ENCODE measurements at places on chromosomes 7 and 10.
A peak's percentile ranks its signal among the peaks of the same experiment; 100 is the strongest.

GRCh38 chr10:16348891-16349290 lies 87.9 kb upstream of the PTER start:
- no peak for DNase-seq

DNA sequence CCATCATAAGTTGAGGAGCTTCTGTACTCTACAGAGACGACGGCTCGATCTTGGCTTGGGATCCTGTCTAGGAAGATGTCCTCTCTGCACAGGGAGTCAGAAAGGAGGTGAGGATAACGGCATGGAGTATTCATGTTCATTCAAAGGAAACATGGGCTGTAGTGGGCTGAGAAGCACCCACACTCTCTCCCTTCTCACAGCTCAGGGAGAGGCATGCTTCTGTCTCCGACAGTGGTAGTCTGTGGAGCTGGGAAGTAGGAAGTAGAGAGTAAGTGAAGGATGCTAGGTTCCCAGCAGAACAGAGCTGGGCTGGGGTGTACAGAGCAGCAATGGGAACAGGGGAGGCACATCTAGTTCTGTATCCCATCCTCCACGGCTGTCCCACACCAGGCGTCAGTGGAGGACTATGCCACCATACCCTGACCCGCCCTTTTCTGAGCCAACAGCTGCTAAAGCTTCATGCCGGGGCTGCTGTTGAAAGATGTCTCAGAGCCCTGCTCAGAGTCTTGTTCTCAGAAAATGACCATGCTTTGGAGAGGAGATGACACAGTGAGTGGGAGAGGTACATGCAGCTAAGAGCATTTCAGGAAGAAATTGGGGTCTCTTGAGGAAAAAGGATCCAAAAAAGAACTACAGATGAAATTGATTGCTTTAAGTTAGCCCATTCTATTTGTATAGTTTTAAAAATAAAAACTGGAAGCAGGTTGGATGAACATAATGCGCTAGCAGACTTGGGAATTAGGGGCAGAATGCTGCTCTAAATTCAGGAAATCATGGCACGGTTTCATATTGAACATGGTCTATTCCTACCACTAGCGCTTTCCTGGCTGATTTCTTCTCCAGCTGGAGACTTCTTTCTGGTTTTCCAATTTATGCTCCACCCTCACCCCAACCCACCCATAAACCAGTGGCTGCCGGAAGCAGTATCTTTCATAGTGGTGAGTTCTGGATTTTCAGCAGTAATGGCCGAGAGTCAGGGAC lies 138.6 kb downstream of the CHN2 start:
- DNase-seq, result no peak

DNA sequence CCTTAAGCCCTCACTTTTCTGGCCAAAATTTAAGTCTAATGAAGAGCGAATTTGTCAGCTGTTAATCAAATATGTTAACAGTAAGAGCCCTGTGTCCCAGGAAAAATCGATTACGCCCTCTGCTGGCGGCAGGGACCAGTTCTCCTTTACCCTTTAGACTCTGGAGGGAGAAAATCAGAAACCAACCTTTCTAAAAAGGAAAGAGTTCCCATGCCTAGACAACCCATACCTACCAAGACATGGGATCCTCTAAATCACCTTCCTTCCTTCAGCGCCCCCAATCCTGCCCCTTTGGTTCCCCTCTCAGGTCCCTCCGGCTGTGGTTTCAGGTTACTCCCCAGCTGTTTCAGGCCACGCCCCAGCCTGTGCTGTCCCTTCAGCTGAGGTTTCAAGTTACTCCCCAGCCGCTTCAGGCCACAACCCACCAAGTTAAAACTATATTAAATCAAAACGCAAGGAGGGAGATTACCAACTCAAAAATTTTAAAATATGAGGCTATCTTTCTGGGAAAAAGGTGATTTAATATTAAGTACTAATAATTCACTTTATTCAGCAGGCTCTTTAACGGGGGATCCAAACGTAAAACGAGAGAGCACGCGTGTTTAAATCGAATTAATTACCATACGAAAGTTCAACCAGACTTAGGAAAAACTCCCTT lies 1.4 kb upstream of the AKR1B15 start:
- peak; percentile 69 for DNase-seq

DNA sequence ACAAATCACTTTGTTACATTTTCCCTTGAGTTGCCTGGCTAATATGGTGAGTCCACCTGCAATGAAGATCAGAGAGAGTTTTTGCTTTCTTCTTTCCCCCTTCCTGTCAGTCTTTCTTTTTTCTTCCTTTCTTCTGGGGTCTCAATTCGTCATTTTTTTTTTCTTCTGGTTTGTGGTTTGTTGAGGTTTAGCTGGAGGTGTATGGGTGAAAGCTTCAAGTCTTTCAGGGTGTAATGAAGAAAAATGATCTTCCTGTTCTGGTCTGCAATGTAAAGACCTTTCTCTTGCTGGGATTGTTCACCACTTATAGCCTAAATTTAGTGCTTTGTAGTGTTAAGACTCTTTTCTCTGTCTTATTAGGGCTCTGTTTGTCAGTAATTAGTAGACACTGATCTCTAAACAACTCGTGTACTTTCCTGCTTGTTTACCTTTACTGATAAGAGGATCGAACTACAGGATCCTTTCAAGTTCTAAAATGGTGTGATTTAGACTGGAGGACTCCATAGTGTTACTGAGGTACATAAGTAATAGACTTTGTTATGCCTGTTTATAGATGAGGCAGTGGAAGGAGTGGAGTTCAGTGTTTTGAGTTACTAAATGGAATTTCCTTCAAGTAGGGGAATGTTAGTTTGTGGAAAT lies 129.1 kb downstream of the SUGCT start:
- no peak for DNase-seq

GRCh38 chr10:22550732-22551131 lies 163.6 kb downstream of the PIP4K2A start:
- DNase-seq, result peak; percentile 59

DNA sequence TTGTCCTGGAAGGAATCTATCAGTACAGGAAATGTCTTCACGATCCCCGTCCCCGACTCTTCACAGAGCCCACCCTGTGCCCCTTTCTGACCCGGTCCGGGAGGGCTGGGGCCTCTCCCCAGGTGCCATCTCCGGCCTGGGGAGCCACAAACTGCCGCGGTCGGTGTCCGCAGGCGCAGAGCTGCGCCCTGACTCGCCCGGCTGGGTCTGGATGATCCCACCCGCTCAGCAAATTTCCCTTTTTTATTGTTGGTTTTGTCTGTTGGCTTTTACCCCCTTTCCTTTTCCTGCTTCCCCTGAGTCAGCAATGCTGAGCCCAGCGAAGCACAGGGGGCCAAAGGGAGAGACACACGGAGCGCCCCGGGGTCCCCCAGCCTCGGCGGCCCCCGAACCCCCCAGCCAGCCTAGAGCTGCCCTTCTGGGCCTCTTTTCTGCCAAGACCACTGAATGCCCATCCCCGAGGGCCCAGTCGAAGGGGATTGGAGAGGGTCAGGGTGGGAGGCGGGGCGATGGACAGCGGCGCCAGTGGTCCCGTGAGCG lies 30.9 kb downstream of the LEP start:
- no peak for DNase-seq

GRCh38 chr7:126843336-126843735 lies 409.4 kb downstream of the GRM8 start:
- no peak for DNase-seq

- no peak for DNase-seq
Observed at GRCh38 chr10:64312876-64313275, 791.7 kb downstream of the REEP3 start.

DNA sequence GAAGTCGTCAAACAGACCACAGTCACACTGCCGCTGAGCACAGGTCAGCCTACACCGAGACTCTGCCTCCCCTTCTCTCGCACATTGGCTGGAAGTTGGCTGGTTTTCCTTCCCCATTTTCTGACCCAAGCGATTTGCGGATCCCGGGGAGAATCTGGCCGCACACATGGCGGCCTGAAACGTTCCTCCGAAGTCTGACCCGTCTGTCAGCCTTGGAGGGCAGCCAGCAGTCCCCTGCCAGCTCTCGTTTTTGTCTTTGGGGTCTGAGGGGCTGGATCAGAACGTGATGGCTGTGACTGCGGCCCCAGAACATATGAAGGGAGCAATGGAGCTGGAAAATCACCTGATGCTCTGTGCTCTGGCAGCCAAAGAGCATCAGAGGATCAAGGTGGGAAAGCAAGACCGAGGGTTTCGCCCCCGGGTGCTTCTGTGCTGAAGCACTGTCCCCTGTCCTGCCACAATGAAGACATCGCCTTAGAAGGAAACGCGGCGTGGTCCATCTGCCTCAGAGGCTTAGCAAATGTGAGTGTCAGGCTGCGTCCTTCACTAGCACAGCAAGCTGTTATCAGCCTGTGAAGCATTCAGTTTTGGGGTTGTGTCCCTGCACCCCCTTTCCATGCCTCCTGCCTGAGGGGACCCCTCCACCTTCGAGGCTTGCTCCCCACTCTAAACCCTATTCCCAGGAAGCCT lies 119.3 kb upstream of the SHH start:
- DNase-seq, result no peak

DNA sequence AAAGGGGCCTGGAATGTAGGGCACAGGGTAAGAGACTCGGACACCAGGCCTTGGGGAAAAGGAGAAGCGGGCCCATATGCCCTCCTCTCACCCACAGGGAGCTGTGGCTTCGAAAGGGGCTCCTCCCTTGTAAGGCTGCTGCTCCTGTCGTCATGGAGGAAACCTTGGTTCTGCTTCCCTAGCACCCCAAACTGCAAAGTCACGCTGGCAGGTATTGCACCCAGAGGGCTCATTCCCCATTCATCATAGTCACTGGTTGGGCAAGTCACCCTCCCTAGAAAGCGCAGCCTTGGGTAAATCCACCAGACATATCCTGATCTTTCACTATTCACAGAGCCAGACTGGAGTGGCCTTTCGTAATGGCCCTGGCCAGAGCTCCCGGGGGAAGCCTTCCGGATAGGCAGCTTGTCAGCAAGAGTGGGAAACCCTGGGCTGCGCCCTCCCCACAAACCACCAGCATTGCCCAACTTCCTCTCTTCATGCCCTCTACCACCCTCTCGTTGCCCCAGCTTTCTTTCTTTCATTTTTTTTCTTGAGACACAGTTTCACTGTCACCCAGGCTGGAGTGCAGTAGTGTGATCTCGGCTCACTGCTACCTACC lies 121.0 kb downstream of the HIP1 start:
- DNase-seq, result peak; percentile 38

DNA sequence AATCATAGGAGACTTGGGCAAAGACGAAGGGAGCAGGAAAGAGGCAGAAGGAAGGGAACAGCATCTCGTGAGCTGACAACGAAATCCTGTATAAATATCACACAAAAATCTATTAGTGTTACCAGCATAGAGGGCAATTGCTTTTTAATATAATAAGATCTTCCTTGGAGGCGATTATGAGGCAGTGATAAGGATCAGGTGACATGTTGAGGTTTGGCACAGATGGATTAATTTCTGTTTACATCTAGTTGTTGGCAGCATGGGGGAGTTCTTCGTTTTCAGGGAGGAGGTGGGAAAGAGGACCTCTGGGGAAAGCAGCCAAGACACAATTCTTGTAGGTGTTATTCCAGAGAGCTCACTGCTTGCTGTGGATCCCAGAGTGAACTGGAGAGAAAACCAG lies 163.8 kb downstream of the PLXNA4 start:
- DNase-seq, result no peak

DNA sequence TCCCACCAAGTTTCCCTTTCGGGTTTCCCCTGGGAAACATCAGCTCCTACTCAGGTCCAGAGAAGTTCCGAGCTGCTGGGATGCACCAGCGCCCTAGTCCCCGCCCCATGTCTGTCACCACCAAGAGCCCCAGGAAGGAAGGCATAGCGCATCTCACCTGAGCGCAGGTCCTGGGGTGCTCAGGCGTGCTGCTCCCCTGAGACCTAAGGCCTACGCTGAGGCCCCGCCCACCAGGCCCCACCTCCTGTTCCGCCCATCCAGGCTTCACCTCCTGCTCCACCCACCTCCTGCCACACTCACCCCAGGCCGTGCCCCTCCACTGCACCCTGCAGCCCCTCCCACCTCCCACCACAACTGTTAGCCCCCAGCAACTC lies 1.2 kb upstream of the TFR2 start:
- DNase-seq, result no peak

DNA sequence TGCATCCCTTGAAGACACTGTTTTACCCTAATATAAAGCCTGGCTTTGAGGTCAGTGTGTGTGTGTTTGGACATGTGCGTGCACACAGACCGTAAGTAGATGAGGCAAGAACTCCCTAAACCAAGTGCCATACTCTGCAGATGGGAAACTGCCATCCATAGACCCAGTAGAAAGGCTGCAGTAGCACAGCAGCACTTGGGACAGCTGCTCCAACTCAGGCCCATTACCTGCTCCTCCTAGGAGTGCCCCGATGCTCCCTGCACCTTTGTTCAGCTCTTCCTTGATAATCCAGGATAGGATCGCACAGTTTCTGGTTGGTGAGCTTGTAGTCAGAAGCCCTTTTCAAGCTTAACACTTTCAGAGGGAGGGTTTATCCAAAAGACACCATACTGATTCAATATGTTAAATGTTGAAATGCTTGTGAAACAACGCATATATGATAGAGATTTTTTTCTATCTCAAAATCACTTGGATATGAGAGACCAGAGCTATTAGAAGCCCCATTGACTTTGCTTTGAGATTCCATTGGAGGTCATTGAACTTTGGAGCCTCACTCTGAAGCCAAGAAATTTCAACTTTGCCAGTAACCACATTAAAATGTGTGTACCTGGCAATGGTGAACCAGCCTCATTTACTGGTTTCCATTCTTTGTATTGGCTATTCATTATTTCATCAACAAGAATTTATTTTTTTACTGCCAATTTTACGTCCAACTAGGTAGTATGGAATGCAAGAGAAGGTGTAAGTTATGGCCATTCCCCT lies 757.0 kb upstream of the GALNT17 start:
- DNase-seq, result no peak

DNA sequence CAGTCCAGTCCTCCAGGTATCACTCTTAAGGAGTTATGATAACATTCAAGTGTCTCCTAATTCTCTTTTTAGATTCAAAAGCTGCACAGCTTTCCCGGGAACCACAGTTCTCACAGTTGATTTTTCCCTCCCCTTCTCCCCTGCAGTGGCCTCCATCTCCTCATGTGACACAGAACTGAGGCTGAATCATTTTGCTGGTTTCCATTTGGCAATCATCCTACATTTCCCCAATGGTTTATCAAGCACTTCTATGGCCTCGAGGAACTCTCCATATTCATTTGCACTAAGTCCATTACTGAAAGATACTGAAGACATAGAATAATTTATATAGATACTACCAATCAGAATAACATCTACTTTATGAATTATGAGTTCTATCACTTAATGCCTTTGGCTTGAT lies 484.9 kb downstream of the GPAM start:
- DNase-seq, result no peak

All from omental fat pad (tissue), 4 donors.